ENCODE measurements at places on chromosomes 7 and 10. TPM values are rescaled to one million over a fixed set of nuclear protein-coding genes. Genes with fewer than 3 reads are reported as not detected.

The ANKRD30A gene
- total RNA-seq = not detected

The GSAP gene
- total RNA-seq = 0.62 TPM

The NPC1L1 gene
- total RNA-seq = not detected

The AQP1 gene
- 3.8 TPM for total RNA-seq

The PSD gene
- total RNA-seq = 19.7 TPM

All from cardiac ventricle fibroblast (primary cell).